ENCODE measurements at places on chromosomes 5 and 9.

DNA sequence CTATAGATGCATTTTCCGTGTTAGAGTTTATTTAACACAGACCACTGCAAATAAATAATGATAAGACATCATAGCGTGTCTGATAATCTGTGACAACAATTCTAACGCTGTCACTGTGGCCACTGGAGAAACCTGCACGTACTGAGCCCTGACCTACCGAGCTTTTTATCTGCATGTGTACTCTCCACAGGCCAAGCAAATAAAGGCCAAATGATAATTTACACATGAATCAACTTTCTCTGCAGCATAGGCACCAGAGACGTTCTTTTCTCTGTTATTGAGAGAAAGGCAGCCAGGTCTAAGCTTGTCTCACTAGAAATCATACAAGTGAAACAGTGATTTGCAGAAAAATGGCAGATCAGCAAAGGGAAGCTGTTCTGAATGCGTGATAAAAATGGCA lies 75.8 kb downstream of the POU5F2 start:
- no peak for DNase-seq

GRCh38 chr9:2116073-2116472 lies 100.9 kb downstream of the SMARCA2 start:
- DNase-seq: no peak

- DNase-seq: no peak
These were observed 134.2 kb upstream of the RASGRF2 start for GRCh38 chr5:80825786-80826460.

DNA sequence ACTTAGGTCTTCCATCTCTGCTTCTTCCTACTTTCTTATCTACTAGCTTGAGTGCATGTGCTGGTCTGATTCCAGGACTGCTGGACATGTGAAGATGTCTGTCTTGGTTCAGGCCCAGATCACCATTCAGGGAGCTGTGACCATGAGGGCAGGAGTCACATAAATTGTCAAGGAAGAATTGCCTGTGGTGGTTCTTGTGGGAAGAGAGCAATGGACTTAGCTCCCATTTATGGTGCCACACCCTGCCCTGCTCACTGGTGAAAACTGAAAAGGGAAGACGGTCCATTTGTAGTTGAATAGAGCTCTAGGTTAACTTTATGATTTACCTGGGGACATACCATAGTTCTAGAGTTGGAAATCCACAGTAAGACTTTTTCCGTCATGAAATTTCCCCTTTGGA lies 244.3 kb upstream of the ZNF608 start:
- DNase-seq: no peak

- DNase-seq: no peak
These were observed 96.3 kb upstream of the DAP start for GRCh38 chr5:10857338-10857733.

GRCh38 chr5:122384739-122385235 lies 72.8 kb downstream of the SNCAIP start:
- DNase-seq: no peak

- DNase-seq: no peak
These were observed 118.9 kb downstream of the TRIO start for GRCh38 chr5:14261856-14262611.

- DNase-seq: no peak
These were observed at the start of gene LRRC14B for GRCh38 chr5:191036-191948. Gene LRRC14B, plus strand, starts transcription at chr5:191495. Its CDS starts 44 bp downstream, at chr5:191539.

DNA sequence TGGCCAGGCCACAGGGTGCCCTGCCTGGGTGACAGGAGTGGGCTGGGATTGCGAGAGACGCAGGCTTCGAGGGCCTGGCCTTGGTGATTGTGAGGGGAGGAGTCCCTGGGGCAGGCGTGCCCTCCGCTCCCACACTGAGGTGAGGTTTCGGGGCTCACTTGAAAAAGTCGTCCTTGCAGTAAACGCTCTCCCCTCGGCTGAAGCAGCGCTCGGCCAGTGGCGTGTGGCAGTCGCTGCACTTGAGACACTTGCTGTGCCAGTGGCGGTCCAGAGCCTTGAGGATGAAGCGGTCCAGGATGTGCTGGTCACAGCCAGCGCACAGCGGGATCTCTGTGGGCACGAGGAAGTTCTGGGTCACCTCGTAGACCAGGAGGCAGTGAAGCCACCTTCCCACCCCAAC lies 4.5 kb downstream of the LHX3 start:
- DNase-seq: no peak

DNA sequence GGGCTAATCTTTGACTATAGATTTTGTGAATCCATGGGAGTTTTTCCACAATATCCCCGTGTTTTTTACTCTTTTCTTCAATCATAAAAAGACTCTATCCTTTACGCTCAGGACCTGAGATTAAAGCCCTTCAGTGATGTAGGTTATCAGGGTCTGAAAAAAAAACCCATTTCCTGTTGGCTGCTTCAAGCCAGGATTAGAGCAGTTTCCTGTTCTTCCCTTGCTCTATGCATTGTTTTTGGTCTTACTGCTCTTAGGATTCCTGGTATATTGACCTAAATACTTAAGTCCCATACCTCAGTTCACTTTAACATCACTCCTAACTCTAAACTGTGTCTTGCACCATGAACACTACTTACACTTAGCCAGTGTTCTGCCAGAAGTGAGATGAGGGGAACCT lies 319.3 kb upstream of the CHD1 start:
- peak; percentile 39 for DNase-seq

GRCh38 chr5:34657274-34657921 lies 1.3 kb downstream of the RAI14 start:
- DNase-seq: no peak

GRCh38 chr5:35651002-35651756 lies 33.5 kb downstream of the SPEF2 start:
- no peak for DNase-seq

GRCh38 chr5:133155326-133155969 lies 103.6 kb downstream of the HSPA4 start:
- no peak for DNase-seq

GRCh38 chr5:169004551-169004950 lies 296.4 kb downstream of the SLIT3 start:
- DNase-seq: no peak

GRCh38 chr9:134455021-134455471 lies 128.8 kb downstream of the RXRA start:
- DNase-seq: no peak

DNA sequence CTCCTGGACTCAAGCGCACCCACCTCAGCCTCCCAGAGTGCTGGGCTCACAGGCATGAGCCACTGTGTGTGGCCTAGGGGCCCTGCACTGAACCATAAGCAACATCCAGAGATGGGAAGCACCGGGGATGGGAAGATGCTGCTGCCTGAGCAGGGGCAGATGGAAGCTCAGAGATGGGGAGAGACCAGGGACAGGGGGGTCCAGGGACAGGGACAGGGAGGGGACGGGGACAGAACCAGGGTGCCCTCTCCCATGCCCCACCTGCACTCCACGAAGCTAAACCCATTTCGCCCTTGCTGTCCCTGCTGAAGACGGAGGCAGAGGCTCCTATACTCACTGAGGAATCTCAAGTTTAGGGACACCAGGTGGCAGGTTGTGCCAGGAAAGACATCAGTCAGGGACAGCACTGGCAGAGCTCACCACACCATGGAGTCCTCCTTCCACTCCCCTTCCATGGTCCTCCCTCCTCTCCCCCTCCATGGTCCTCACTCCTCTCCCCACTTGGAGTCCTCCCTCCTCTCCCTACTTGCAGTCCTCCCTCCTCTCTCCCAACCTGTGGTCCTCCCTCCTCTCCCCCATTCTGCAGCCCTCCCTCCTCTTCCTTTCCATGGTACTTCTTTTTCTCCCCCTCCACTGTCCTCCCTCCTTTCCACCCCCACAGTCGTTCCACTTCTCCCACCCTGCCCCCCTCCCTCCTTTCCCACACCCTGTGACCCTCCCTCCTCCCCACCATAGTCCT lies 45.5 kb upstream of the LRRC14B start:
- no peak for DNase-seq

GRCh38 chr9:129464972-129465833 lies 155.7 kb downstream of the C9orf50 start:
- no peak for DNase-seq

DNA sequence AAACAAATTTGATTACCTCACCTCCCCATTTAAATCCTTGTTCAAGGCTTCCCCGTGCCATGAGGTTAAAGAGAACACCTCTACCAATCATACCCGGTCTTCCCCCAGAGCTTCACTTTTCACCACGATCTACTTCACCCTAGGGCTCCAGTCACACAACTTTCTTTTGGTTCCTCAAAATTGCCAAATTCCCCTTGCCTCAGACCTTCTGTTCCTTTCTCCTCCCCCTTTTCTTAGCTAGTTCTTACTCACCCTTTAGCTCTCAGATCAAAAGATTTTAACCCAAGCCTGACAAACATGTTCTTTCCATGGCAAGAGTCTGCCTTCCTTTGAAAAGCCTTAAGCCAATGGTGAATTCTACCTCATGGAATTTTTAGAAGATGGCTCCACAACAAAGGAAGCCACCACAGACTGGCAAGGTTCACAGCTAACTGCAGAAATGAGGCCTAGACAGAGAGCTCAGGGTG lies 56.7 kb downstream of the MAPKAP1 start:
- DNase-seq: no peak

DNA sequence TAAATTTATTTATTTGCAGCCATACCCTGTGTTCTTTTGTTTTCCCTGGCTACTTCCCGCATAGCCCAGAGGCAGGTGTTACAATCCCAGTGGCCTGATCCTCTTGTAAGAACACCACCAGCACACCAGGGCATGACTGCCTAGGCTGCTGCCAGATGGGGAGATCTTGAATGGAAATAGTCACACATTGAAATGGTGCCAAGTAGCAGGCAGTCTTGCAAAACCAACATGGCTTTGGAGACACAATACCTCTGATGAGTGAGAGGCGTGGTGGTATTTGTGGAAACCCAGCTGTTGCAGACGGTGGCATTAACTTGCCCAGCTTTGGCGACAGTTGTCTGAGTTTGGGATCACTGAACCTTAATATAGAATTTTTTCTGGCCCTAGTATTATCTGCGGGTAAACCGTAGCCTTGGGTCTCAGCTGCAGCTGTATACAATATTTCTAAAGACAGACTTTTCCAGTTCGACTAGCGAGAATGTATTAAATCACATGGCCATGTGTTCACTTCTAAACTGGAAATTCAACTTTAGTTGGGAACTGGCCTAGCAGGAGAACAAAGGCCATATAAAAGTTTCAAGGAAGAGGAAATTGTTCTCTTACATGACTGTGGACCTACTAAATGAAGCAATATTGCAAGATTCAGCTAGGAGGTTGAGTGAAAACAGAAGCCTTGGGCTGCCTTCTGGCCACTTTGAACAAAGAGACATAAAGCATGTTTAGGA lies 277.0 kb downstream of the SMARCA2 start:
- peak; percentile 57 for DNase-seq

DNA sequence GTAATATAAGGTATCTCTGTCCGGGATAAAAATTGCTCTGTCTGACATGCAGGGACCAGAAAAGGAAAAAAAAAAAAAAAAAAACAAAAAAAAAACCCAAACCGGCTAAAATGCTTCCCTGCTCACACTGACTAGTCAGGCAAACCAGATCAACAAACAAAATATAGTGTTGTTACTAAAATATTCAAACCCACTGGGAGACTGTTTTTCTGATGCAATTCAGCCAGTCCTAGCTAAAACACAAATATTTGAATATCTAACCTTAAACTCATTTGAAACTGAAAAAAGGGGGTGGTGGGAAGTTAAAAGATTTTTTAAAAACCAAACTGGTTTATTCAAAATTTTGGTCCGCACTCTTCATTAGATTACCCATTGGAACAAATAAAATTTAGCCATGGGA lies 61.0 kb downstream of the APBA1 start:
- no peak for DNase-seq

DNA sequence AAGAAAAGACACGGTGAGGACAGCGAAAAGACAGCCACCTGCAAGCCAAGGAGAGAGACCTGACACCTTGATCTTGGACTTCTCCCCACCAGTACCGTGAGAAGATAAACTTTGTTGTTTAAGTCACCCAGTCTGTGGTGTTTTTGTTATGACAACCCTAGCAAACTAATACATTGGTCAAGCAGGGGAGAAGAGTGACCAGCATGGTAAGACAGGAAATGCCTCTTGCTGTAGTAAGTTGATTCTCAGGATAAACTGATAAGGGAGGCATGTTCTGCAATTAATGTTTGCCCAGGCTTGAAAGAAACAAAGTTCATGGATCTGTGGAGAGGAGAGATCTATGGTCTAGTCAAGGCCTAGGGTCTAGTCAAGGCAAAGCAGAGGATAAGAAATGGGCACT lies 801.2 kb downstream of the MAT2B start:
- no peak for DNase-seq

GRCh38 chr5:55410845-55411244 lies 103.1 kb downstream of the MTREX start:
- DNase-seq: no peak

DNA sequence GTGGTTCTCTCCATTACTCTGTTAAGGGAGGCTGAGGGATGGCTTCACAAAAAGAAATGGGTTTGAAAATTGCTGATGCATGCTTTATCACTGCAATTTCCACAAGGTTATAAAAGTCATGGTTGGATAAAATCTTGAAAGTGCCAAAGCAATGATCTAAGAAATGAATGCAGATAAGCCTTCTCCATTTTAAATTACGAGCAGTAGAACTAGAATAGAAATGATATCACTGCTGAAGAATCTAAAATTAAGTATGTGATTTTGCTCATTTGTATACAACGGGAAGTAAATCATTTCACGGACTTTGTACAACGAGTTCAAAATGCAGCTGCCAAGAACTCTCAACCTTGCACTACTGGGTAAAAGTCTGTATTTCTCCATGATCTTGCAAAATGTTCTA lies 299.0 kb downstream of the PRELID2 start:
- no peak for DNase-seq

DNA sequence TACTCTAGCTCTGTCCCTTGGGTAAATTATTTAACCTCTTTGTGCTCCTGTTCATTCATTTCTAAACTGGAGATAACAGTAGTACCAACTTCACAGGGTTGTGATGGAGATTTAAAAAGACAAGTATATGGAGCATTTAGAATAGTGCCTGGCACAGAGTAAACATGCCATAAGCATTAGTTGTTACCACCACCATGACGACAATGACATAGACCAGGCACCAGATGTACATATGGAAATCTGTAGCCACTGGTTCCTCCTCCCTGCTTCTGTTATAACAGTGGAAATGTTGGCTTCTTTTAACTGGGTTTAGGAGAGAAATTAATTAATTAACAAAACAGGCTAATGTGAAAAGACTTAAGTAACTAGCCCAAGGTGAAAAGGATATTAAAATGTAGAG lies 217.5 kb downstream of the DENND1A start:
- DNase-seq: no peak

- no peak for DNase-seq
These were observed 1.0 kb downstream of the BASP1 start for GRCh38 chr5:17218353-17219005.

- DNase-seq: no peak
These were observed 44.7 kb upstream of the ZNF608 start for GRCh38 chr5:124790895-124791732.

DNA sequence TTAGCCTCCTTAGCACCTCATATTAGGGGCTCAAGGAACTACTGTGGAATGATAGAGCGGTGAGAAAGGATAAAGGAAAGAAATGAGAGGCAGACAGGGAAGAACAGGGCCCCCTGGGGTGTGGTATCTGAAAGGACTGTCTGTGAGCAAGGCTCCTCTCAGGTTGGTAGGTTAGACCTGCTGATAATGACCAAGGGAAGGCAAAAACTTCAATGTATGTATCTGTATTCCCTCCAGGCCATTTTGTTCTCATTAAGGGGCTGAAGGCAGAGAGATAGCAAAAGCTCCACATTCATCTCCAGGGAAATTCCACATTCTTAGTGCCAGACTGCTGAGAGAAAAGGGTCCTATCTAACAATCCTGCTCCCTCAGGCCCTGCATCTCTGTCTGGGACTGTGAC lies 28.6 kb downstream of the TRIM32 start:
- DNase-seq: no peak

Measured in NCI-H2029 treated with DMSO at 0.1 percent for 48 hours (cell line).